ENCODE measurements at places on chromosomes 2 and 18.

GRCh38 chr2:161946489-161947107 lies 127.4 kb downstream of the DPP4 start:
- no peak for DNase-seq

DNA sequence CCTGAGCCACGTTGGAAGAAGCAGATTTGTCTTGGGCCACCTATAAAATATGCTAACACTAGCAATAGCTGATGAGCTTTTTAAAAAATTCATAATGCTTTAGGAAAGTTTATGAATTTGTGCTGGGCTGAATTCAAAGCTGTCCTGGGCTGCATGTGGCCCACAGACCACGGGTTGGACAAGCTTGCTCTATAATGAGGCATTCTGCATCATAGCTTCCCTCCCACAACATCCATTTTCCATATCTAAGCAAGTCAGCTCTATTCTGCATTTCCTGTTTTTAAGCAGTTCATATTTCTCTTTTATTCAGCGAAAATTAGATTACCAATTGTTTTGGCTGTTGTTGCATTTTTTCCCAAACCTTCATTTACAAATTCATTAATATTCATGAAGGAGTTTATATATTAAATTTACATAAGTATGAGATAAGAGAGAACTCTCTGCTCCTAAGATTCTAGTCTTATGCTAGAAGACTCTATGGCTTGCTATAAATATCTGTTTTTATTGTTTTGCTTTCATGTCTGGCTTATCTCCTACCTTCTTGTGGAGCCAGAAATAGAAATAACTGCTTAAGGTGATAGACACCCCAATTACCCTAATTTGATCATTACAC lies 114.5 kb upstream of the HNRNPA3 start:
- DNase-seq = no peak

DNA sequence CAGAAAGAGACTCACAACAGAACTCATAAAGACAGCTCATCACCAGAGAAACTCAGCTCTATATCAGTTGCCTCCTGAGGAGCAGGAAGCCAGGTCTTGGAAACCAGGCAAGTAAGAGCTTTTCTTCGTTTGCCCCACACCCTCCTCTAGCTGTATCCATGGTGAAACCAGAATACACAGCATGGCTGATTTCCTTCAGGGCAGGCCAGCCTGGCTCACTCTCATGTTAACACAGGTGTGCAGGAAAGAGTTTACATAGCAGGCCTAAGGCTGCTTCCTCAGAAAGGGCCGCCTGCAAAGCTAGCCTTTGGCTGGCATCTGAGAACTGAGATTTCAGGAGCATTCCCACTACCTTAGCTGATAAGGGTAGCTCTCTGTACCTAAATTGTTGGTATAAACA lies 65.7 kb downstream of the KLHL14 start:
- DNase-seq = no peak

DNA sequence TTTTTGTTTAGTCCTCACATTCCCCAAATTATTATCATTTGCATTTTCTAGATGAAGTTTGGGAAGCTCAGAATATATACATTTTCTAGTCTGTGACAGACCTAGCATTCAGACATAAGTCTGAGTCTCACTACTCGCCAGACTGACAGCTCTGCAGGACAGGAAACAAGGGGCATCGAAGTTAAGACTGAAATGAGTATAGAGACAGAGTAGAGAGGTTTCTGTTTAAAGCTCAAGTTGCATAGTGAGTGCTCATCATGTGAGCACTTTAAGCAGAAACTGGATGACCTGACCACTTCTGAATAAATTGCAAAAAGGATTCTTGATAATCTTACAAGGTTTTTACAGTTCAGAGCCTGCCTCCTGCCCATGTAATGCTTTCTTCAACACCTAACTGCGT lies 1.1 kb downstream of the HADHB start:
- no peak for DNase-seq

GRCh38 chr2:38439863-38440262 lies 62.8 kb upstream of the ATL2 start:
- DNase-seq = no peak

DNA sequence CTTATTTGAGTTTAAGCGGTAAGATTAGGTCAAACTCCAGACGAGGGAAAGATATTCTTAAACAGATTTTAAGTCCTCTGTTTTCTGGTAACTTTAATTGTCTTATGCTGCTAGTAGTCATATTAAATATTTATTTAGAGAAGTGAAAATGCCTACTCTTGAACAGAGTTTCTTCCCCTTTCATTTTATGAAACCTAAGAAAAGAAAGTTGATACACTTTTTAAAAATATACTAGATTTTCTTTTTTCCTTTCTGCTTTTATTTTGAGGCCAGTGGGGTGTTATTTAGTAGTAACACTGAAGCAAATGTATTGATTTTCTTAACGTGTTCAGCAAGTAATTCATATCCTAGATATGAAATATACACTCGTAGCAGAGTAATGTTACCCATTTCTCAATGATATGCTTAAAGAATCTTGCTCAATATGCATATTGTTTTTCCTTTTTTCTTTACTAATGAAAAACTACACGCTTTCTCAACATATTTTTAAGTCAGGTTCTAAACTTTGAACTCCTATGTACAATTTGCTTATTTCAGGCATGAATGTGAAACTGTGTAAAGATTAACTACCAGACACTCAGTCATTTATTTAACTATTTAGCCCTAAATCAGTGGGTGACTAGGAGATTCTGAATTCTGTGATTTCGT lies 691 bp downstream of the KYNU start:
- DNase-seq = no peak

GRCh38 chr18:28003451-28003850 lies 173.5 kb downstream of the CDH2 start:
- no peak for DNase-seq

GRCh38 chr18:48706731-48707130 lies 167.9 kb downstream of the CTIF start:
- DNase-seq = no peak

DNA sequence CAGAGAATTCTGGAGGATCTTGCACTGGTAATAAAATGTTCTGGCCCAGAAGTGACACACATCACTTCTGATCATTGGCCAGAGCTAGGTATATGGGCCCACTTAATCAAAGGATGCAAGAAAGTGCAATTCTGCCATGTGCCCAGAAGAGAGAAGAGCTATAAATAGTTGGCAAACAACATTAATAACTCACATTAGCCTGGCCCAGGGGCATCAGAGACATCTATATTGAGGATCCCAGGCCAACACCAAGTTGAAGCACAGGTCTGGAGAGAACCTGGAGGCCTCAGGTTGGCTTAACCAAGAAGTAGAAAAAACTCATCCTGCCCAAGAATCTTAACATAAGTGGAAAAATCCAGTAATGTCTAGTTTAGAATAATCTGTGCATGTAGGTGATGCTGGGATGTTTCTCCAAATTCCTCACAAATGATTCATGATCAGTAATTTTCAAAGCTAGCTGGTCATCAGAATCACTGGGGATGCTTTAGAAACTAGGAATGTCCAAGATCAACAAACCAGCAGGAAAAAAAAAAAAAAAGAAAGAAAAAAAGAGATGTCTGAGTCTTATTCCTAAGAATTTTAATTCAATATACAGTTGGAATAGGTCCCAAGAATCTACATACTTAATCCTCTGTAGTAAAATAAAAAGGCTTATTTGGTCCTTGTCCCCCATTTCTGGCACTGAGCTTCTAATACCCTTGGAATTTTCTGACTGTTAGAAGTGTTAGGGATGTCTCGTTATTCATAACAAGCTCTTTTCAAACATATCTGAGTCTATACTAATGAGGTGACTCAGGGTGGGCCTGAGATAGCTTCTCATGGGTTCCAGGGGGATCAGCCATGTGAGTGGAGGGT lies 35.0 kb upstream of the EVA1A start:
- DNase-seq = no peak
